Posterior vena cava (tissue), 2 donors: ENCODE measurements at places on chromosomes 13 and 19.

GRCh38 chr19:55443045-55443823, at the start of gene SHISA7:
TSS of gene SHISA7 (minus strand) at chr19:55443300. CDS start at chr19:55442863, 437 bp downstream.
- DNase-seq = no peak

GRCh38 chr13:33150126-33150525, 133.9 kb downstream of the KL start:
- no peak for DNase-seq

- no peak for DNase-seq
Observed at GRCh38 chr19:11053817-11054195, 35.5 kb upstream of the LDLR start.

GRCh38 chr19:39602224-39602623, at the start of gene LGALS13:
TSS of gene LGALS13 (plus strand) at chr19:39602524. CDS start at chr19:39602569, 45 bp downstream.
- DNase-seq = no peak
